ENCODE measurements at places on chromosomes 7 and 10.

DNA sequence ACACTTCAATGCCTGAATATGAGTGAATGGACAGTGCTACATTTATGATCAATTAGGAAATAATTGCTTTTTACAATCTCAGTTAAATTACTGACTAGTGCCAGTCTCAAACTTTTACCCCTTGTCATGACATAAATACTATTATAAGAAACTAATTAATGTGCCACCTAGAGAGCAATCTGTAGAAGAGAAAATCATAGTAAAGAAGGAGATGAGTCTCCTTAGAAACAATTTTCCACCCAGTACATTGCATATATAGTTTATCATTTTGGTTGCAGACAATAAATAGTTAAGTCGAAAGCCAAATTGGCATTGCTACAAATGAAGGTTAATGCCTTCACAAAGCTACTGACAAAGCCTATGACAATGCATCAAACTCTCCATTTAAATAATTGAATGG, 68.6 kb downstream of the SLC13A1 start:
- no peak for DNase-seq

DNA sequence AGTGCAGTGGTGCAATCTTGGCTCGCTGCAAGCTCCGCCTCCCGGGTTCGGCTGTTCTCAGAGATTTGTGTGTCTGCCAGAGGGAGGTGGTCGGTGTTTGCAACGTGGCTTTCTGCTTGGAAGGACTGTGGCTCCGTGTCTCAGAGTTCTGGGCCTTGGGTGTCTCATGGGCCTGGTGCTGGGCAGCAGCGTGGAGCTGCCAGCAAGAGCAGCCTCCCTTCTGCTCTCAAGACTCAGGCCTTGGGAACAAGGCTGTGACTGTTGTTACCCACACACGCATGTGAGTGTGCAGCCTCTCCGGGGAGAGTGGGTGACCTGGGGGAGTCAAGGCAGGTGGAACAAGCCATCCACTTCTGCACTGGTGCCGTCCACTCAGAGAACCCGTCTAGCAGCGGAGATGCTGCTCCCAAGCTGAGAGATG, 52.0 kb downstream of the VIPR2 start:
- DNase-seq: no peak

DNA sequence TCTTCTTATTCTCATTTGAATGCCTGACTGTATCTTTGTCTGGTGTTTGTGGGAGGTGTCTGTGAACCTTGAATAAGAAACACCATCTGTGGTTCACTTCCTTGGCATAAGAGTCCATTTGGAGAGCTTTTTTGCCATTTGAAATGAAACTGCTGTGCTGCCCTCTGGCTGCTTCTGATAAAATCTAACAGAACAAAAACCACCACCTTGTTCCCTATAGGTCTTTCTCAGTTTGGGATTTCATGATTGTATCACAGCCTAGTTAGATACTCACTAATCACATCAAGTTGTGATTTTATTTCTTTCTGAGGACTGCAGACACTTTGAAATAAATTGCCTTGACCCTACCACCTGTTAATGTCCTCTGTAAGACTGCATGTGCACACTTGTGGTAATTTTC, 102.7 kb upstream of the FAM13C start:
- DNase-seq: no peak

DNA sequence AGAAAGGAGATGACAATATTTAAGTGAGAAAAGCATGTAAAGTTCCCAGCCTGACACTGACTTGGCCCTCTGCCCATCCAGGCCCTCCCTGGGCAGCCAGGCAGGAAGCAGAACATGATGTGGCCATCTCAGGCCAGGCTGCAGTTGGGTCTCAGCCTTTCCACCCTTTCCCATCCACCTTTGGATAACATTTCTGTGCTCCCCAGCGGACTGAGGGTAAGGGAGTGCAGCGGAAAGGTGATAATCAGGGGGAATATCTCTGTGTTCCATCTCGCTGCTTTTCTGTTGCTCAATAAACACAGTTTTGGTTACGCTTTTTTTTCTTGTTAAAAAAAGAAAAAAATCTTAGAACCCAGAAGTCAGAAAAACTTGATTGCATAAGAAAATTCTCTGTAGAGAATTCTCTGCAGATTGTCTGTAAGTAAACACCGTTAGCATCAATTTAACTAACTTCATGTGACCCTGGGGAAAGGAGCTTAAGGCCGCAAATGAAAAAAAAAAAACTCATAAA, 37.2 kb upstream of the TARP start:
- no peak for DNase-seq

DNA sequence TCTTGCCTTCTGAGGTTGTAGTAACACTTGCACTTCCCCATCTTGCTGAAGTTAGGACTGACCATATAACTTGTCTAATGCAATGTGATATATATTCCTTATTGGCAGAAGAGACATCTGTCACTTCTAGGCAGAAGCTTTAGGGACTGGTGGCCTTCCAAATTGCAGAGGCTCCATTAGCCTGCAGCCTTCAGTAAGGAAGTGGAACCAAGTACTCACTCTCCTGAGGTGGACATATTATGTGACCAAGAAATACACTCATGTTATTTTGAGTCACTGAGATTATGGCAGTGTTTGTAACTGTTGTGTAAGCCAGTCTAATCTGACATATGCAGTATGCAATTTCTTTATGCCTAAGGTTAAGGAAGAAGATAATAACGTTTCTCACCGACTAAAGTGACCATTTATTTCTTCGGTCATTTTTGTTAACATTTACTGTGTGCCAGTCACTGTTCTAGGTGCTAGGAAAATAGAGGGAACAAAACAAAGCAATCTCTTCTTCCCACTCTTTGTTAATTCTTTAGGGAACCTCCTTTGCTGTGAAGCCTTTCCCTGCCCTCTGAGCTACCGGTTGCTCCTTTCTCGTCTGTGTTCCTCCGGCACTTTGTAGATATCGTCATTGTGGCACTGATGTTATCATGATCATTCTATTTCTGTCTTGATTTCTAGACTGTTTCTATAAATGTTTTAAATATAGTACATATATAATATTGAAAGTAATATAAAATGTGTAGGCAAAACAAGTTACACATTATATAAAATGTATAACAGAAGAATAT, 52.9 kb upstream of the HBP1 start:
- DNase-seq: no peak

DNA sequence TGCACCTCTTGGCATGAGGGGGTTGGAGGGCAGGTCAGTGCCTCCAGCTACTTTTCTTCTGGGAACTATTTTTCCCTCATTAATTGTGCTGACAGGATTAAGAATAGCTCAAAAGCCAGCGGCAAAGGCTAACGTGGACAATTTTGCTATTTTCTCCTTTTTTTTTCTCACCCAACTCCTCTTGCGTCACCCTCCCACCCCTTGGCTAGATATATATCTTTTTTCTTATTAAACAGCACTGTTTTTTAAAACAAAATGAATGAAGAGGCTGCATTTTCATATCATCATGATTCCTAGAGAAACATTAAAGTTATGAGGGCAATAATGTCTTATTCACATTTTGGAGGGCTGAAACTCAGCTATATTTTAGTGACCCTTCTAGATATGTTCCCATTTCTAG, 251.8 kb upstream of the NFE2L3 start:
- DNase-seq: no peak

DNA sequence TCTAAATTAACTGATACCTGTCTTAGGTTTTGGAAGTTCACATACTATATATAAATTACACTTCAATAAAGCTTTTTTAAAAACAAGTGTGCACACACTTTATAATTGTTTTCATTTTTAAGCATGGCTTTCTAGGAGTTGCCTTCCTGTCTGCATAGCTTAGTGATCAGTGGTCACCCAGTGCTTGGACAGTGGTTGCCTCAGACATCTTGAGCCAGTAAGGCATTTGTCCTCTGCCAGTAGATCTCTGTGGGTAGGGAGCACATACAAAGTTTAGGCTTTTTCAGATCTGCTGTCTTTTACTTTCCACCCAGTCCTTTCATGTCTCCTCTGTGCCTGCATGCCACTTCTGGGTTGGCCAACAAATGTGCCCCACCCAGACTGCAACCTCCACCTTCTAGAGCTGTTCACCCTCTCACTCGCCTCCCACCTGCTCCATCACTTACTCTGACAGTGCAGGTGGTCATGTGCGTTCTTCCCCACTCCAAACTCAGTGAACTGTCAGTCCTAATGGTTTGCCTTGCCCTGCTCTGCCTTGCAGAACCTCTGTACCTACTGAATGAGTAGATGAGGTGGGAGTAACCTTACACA, 31.7 kb downstream of the TPST1 start:
- DNase-seq: no peak

DNA sequence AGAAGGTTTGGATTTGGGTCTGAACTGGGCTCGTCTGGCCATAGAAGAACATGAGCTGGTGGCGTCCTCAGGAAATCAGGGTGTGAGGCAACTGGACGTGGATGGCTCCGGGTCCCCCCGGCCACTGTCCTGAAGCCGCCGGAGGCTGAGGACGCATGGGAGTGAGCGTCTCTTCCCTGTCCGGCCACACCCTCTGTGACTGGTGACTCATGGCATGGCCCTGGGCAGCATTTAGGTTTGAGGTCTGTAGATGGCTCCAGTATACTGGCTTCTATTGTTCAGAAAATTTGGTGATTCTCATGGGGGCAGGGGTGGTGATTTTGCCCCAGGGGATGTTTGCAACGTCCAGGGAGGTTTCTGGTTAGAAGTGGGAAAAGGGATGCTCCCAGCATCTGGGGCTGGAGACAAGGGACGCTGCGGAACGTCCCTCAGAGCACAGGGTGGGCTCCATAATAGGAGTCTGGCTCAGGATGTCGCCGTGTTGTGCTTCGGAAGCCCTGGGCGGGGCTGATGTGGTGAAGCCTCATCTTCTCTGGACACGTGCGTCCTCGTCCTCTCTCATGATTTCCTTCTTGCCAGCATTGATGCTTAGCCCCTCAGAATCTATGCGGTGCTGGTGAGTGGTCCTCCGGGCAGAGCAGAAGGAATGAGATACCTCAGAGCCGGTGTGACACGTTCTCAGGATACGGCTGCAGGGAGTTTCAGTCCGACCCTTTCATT, 49.9 kb downstream of the PITRM1 start:
- DNase-seq: no peak

DNA sequence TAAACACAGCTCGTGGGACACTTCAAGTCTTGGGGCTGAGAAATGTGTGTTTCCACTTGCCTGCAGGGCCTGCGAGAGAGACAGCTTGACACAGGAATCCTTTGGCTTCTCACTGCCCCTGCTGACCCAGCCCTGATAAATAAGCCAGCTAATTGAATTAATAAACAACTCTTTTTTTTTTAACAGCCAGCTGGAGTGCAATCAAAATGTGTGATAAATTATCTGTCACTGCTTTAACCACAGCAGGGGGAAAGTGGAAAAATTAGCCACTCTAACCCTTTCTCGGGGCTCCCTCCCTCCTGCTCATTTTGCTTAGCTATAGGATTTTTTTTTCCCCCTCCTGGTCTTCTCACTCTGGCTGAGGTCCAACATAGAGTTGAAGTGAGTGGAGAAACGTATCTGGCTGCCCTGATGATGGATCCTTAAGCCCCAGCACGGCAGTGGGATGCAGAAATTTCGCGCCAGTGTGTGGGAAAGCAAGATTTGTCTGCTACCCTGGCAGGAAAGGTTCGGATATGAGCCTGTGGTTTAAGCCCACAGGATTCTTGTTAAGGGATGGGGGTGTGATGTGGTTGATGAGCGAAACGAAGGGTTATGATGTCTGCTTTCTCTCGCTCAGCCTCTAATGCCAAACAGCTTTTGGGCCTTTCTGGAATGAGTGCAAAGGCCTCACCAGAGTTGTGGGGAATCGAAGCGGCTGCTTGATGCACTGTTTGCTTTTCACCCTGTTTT, 173.8 kb downstream of the TRIL start:
- DNase-seq: no peak

DNA sequence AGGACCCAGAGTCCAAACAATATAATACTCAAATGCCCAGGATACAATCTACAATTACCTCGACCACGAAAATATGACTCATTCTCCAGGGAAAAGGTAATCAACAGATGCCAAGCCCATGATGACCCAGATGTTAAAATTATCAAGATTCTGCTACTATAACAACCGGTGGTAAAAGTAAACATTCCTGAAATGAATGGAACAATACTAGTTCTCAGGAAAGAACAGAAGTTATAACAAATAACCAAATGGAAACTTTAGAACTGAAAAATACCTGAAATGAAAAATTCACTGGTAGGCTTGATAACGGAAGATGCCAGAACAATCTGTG, 34.1 kb upstream of the GUSB start:
- no peak for DNase-seq

DNA sequence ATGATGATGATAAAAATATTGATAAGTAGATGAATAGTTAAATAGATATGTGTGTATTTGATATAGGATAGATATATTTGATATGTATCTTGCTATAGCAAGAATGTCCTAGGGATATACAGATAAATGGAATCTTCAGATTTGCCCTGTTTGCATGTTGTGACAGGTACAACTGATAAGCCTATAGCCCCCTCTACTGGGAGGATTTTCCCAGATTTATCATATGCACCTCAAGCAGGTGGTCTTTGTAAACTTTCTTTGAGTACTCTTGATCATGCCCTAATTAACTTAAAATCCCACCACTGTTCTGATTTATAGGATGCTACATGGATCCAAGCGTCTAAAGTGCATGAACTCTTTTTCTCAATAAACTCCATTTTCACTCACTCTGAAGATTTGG, 1050.7 kb downstream of the SORCS3 start:
- peak; percentile 2 for DNase-seq

DNA sequence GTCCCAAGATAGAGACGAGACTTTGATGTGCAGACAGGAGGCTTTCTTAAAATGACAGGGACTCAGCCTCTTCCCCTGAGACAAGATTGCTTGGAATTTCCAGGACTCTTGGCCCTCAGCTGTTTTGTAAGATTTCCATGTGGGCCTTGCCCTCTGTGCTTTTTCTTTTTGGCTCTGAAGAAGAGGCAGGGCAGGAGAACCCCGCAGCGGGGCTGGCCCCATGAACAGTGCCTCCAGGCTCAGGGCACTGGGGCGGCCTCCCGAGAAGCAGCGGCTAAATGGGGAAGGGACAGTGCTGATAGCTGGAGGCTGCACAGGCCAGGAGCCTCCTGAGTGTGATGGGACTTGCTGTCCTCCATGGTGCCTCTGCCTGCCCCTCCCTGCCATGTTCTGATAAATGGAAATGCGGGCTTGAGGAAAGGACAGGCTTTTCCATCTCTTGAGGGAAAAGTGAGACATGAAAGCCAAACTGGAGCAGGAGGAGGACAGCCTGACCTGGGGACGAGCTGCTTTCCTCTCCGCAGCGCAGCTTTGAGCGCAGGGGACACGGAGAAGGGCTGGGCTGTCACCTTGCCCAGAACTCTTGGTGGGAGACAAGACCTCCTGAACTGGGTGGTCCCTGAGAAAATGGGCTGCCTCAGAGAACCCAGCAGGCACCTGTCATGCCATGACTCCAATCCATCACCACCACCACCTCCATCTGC, 12.1 kb downstream of the SAP25 start:
- DNase-seq: no peak

GRCh38 chr10:102970562-102971340, 52.7 kb downstream of the CNNM2 start:
- DNase-seq: no peak
